IMR-90 (cell line): ENCODE measurements at places on chromosomes 5 and 9. TPM values are rescaled to one million over a fixed set of nuclear protein-coding genes. Genes with fewer than 3 reads are reported as not detected.

CBY3 gene
- total RNA-seq, result 0.18 TPM in 1 of 2 replicates, not detected in the other

- peaks cover 3% of the 10 kb centered on the region for H3K4me1 ChIP-seq
- H3K27ac ChIP-seq, result no peak overlapping the region
- H3K27me3 ChIP-seq, result peaks cover 7% of the 10 kb centered on the region
- H3K36me3 ChIP-seq, result no peaks in the 10 kb centered on the region
- no peak overlapping the region for H3K4me3 ChIP-seq
Measured at GRCh38 chr9:97703437-97704344, 6.6 kb upstream of the XPA start.

NR6A1 gene
- total RNA-seq, result 0.28 and 0.36 TPM in 2 replicates

DNA sequence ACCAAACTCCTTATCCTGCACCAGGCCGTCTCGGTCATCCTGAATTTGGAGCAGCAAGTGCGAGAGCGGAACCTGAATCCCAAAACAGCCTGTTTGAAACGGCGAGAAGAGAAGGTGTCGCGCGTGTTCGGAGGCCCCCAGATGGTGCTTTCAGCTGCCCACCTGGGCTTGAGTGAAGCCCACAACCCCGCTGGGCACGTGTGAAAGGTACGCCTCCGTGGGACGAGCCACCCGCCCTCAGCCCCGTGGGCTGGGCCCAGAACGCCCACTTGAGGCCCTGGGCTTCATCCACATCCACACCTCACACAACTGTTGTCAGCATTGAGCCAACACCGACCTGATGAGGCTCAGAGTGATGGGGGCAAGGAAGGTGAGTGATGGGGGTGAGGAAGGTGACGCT, 72.8 kb downstream of the INSL6 start:
- peaks cover 24% of the 10 kb centered on the region for H3K36me3 ChIP-seq
- no peaks in the 10 kb centered on the region for H3K27me3 ChIP-seq
- no peak overlapping the region for H3K4me3 ChIP-seq

GRCh38 chr9:84744726-84745125, 75.2 kb downstream of the NTRK2 start:
- DNase-seq, result no peak
- H3K4me1 ChIP-seq, result no peaks in the 10 kb centered on the region
- H3K4me3 ChIP-seq, result no peak overlapping the region
- no peaks in the 10 kb centered on the region for H3K27me3 ChIP-seq
